ENCODE measurements at places on chromosomes 11 and 22.

GRCh38 chr11:88447281-88447680, 109.7 kb upstream of the CTSC start:
- no peak for DNase-seq

DNA sequence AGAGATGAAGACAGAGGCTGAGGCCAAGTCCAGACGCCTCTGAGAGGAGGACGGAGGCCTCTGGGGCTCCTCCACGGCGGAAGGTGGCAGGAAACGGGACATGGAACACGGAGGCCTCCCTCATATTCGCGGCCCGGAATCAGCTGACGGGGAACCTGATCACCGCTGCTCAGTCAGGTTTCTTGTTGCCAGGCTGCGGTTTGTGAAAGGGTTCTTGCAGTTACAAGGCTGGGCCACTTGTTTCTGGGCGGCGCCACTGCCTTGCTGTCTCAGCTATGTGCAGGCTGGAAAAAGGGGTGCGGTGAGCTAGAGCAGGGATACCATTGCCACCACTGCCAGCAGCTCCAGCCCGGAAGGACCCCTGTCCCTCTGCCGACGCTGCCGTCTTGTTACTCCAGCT, 10.0 kb upstream of the MMP1 start:
- DNase-seq = no peak

- no peak for DNase-seq
These were observed 53.0 kb downstream of the OSBPL5 start for GRCh38 chr11:3111919-3112690.

DNA sequence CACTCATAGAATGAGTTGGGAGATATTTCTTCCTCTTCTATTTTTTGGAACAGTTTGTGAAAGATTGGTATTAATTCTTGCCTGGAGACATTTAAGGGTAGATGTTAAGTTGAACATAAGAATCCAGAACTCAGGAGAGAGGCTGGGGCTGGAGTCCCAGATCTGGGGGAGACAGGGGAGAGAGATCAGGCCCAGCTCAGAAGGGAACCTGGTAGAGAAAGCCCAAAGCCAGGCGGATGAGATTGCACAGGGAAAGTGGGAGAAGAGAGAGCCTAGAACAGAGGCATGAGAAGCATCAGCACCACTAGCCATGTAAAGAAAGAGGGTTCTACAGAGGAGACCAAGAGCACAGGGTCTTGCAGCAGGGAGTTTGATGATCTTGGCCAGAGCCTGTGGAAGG, 13.0 kb upstream of the GNAZ start:
- no peak for DNase-seq

DNA sequence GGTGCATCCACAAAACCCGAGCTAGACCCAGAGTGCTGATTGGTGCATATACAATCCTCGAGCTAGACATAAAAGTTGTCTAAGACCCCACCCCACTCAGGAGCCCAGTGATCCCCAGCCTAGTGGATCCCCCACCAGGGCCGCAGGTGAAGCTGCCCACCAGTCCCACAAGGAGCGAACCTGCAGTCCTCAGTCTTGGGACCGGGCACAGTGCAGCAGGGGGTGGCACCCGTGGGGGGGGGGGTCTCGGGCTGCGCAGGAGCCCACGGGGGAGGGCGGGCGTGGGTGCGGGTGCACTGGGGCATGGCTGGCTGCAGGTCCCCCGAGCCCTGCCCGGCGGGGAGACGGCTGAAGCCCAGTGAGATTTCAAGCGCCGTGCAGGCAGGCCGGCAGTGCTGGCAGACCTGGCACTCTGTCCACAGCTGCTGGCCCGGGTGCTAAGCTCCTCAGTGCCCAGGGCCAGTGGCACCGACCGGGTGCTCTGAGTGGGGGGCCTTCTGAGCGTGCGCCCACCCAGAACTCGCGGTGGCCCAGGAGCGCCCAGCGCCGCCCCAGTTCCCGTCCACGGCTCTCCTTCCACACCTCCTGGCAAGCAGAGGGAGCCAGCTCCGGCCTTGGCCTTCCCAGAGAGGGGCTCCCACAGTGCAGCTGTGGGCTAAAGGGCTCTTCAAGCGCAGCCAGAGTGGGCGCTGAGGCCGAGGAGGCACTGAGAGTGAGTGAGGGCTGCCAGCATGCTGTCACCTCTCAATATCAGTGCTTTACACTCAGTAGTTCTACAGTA, 989.1 kb downstream of the FAM181B start:
- DNase-seq = no peak

GRCh38 chr22:27215871-27216270, 558.5 kb downstream of the MIAT start:
- DNase-seq = no peak

DNA sequence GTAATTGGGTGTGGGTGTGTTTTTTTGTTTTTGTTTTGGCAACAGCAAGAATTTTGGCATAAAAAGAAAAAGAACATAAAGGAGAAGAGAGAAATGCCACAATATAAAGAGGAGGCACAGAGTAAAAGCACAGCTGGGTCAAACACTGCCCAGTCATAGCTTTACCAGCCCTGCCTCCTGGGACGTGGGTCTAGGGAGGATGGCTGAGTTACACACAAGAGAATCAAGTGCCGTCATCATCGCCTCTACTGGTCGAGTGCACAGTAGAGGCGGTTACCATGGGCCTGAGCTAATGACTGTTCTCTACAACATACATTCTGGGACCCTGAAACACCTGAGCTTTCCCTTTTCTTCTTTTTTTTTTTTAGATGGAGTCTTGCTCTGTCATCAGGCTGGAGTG, 87.6 kb upstream of the BID start:
- DNase-seq = no peak

DNA sequence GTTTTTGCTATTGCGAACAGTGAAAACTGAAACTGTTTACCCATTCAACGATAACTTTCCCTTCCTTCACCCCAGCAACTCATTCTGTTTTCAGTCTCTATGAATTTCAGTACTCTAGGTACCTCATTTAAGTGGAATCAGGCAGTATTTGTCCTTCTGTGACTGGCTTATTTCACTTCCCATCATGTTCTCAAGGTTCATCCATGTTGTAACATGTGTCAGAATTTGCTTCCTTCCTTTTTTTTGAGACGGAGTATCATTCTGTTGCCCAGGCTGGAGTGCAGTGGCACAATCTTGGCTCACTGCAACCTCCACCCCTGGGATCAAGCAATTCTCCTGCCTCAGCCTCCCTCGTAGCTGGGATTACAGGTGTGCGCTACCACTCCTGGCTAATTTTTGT, 23.7 kb downstream of the HTR3B start:
- no peak for DNase-seq

GRCh38 chr11:117884994-117885393, 8.5 kb upstream of the FXYD6 start:
- no peak for DNase-seq

DNA sequence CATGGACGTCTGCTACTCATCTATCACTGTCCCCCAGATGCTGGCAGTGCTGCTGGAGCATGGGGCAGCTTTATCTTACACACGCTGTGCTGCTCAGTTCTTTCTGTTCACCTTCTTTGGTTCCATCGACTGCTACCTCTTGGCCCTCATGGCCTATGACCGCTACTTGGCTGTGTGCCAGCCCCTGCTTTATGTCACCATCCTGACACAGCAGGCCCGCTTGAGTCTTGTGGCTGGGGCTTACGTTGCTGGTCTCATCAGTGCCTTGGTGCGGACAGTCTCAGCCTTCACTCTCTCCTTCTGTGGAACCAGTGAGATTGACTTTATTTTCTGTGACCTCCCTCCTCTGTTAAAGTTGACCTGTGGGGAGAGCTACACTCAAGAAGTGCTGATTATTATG, 9.2 kb upstream of the OR9Q2 start:
- no peak for DNase-seq

DNA sequence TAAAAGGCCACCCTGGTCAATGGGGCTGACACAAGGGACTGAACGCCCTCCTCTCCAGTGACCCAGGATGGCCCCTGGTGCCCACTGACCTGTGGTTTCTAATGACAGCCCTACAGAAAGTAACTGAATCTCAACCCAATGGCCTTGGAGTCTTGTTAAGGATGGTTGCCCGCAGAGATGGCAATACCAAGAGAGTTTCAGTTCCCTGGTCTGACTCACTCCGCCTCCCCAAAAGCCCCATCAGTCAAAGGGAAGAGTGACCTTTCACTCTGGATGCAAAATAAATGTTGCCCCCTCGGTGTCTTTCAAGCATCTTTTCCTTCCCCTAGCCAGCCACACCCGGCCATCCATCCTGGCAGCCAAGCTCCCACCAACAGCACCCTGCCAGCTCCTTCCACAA, 57.7 kb upstream of the ISX start:
- no peak for DNase-seq

- DNase-seq = no peak
These were observed 18.4 kb downstream of the MIAT start for GRCh38 chr22:26675687-26676268.

DNA sequence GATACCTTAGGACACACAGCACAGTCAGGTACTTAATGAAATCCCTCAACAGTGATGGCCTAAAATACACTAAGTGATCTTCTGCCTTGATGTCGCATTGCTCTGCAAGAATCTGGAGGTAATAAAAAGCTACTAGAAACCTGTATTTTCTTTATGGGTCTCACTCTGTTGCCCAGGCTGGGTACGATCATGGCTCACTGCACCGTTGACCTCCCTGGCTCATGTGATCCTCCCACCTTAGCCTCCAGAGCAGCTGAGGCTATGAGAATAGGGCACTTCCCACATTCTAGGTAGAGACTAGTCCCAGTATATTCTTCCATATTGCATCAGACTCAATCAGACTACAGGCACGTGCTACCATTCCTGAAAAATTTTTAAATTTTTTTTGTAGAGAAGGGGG, 21.7 kb downstream of the VSIG10L2 start:
- DNase-seq = no peak

GRCh38 chr11:34492806-34493414, 20.7 kb downstream of the ELF5 start:
- peak; percentile 56 for DNase-seq

DNA sequence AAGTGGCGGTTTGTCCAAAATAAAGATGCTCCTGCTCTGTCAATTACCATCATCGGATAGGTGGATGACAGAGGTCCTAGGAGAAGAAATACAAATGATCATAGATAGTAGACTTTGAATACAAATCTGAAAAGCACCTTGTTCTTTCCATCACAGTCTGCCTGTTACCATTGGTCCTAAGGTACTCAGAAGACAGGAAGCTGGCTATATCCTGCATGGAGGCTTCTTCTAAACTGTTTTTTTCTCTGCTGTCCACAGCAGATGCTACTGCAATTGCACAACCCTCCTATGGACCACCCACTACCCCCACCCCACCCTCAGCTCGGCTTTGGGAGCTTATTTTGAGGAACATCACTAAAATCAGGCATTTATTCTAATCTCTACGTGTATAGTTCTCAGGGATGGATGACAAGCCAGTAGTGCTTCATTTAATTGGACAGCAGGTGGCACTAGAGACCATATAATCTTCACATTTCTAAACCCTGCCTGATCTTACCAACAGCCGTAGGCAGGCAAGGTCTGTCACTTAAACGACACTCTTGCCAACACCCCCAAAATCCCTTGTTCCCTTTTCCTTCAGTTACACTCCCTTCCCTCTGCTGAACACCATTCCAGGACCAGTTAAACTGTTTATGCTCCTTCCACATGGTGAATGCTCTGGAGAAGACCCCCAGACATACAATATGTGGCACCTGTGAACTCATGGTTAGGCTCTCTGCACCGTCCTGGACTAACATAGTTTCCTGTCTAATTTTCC, 6.6 kb upstream of the PTS start:
- peak; percentile 70 for DNase-seq

- no peak for DNase-seq
These were observed 11.3 kb upstream of the CCDC86 start for GRCh38 chr11:60830478-60831142.

DNA sequence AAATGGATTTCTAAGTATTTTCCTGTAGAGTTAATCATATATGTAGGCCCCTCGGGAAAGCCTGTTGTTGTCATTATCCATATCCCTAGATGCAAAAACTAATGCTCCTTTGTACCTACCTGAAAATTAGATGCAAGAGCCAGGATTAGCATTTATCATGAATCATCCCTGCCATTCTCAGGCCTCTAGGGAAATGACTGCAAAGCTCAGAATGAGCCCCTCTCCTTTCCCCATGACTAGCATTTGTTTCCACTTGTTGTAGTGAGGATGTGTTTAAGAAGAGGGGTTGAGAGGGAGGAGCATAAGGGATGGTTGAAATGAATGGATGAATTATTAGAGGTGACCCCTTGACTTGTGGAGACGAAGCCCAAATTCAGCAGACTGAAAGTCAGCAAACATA, 537.9 kb downstream of the NTM start:
- DNase-seq = no peak

DNA sequence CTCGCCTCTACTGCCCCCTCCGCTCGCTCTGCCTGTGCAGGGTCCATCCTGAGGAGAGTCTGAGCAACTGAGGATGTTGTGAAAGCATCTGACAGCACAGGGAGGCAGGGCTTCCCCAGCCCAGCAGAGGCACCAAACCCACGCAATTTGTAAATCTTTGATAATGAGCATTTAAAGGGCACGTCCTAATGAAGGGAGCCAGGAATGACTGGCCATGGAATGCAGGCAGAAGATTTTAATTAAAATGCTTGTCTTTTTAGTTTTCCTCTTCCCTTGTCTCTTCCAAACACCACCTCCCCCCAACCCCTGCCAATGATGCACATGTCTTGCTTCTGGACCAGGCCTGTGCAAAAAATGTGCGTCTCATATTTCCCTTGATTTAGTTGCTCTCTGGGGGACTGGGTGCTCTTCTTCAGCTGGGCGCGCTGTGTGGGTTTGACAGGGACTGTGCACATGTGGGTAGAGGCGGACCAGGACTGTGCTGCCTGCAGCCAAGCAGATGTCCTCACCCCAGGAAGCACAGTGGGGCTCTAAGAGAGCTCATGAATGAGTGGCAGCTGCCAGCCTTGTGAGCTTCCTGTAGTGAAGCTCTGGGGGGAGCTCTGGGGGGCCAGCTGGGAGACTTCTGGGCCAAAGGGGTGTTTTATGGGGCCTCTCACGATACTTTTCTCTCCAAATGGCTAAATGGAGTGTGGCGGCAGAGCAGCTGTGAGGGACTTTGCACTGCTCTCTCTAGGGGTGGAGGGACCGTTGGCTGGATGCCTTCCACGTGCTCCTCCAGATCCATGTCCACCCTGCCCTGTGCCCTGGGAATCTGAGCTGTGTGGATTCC, 273.5 kb downstream of the ST3GAL4 start:
- no peak for DNase-seq

GRCh38 chr11:112949781-112950575, 11.2 kb upstream of the NCAM1 start:
- no peak for DNase-seq

GRCh38 chr11:125980436-125980835, 34.6 kb downstream of the VSIG10L2 start:
- no peak for DNase-seq

DNA sequence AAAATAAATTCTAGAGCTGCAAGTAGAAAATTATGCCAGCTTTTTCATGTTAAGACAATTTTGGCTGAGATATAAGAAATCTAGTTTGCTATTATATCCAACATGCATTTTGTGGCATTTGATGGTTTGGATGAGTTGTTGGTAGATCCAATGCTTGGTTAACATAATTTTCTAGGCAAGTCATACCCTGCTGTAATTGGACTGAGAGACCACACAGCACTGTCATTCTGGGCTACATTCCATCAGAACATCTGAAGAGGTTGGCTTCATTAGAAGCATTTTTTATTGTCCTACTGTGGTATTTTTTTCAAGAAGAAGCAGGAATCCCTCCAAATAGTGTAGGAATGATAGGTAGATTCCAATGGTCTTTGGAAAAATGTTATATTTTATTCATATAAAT, 561.0 kb downstream of the LUZP2 start:
- no peak for DNase-seq
